ENCODE measurements at places on chromosomes 7 and 10.

- DNase-seq: no peak
Observed at GRCh38 chr7:26180792-26181198, 19.8 kb downstream of the HNRNPA2B1 start.

GRCh38 chr7:132298790-132299189 is 277.5 kb downstream of the PLXNA4 start:
- DNase-seq: peak; percentile 64

DNA sequence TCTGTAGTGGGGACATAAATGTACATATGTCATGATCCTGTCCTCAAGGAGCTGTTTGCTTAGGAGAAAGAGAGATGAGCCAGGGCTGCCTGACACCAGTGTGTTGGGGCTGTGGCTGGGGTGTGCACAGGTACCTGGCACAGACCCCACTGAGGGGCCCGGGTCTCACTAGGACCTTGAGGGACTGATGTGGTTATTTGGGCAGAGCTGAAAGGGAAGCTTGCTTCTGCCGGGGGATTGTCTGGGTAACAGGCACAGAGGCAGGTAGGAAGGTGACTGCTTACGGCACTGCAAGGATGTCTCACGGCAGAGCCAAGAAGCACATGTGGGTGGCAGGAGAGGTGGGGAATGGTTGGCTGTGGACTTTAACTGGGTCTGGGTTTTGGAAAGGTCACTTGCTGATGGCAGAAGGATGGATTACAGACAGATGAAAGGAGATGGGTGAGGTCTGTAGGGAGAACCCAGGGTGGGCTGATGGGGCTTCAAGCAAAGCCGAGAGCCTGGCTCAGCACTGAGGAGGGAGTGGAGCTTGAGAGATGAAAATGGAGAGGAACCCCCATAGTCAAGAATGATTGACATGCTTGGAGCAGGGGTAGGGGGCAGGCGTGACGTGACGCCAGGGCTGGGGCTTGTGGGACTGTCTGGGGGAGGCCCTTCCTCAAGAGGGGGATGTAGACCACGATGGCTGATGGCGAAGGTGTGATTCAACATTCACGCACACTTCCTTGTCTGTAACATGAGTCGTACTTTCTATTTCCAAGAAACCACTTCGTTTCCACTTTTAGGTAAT is 207.7 kb upstream of the SHH start:
- DNase-seq: no peak

- DNase-seq: peak; percentile 18
Observed at GRCh38 chr10:62414359-62414758, 40.2 kb downstream of the ZNF365 start.

GRCh38 chr10:98675902-98676301 is 229.2 kb upstream of the HPS1 start:
- no peak for DNase-seq

- DNase-seq: no peak
Observed at GRCh38 chr10:37948210-37948609, 28.2 kb downstream of the ZNF25 start.

- DNase-seq: no peak
Observed at GRCh38 chr7:158096582-158096981, 491.0 kb downstream of the PTPRN2 start.

DNA sequence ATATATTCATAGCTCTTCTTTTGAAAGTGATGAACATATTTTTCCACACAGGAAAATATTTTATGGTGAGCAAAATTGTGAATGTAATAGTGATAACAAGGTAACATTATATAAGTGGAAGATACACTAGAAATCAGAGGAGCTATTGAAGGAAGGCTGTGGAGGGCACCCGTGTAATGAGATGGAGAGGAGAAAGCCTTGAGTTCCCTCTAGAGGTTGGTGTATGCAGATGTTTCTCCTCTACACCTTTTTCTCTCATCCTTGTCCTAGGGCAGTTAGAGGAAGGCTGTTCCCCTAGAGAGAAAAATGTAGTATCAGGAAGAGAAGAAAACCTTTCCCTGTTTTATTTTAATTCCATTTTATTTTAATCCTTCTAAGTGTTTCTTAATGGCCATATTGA is 54.6 kb upstream of the NRG3 start:
- DNase-seq: peak; percentile 7

- no peak for DNase-seq
Observed at GRCh38 chr7:151660141-151660540, 140.4 kb upstream of the RHEB start.

DNA sequence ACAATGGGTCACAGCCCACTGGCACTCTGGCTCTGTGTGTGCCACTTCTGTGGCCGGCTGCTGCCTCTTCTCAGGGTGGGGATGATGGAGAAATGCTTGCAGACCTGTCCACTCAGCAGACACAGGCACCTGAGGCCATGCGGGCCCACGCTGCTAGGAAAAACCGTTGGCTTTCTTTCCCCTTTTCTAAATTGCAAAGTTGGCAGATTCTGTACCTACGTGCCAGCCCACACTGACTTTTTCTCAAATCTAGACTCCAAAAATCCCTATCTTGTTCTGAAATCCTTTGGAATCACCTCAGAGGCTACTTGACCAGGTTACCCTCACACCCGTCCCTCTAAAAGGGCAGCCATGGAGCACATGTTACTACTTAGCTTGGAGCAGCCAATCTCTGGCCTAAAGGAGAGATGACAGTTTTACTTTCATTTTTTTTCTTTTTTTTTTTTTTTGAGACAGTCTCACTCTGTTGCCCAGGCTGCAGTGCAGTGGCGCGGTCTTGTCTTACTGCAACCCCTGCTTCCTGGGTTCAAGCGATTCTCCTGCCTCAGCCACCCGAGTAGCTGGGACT is 99.4 kb downstream of the RNF216 start:
- no peak for DNase-seq

- no peak for DNase-seq
Observed at GRCh38 chr7:74068378-74069085, 15.1 kb upstream of the LIMK1 start.

GRCh38 chr7:81478664-81479063 is 291.2 kb downstream of the HGF start:
- DNase-seq: peak; percentile 59

- DNase-seq: no peak
Observed at GRCh38 chr10:116026725-116027124, 246.3 kb downstream of the GFRA1 start.

GRCh38 chr10:17771017-17771416 is 19.0 kb downstream of the TMEM236 start:
- no peak for DNase-seq

- DNase-seq: no peak
Observed at GRCh38 chr10:129048513-129048912, 418.5 kb upstream of the MGMT start.

DNA sequence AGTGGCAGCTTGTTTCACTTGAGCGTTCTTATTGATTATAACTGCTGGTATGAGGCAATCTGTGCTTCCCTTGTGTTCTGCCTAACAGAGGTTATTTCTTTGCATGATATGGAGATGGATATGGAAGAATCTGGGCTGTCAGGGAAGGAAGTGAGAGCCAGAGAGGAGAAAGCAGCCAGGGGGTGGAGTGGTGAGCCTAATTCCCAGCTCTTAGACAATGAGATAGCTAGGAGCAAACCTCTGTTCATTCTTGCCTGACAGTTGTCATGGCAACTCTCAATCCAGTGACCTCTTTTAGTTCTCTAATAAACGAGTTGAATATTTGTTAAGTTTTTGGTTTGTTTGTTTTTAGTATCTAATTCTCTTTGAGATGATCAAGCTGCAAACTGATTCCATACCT is 214.3 kb downstream of the NRG3 start:
- DNase-seq: no peak

- DNase-seq: peak; percentile 92
Observed at GRCh38 chr10:3805201-3805790, 20.3 kb upstream of the KLF6 start.

DNA sequence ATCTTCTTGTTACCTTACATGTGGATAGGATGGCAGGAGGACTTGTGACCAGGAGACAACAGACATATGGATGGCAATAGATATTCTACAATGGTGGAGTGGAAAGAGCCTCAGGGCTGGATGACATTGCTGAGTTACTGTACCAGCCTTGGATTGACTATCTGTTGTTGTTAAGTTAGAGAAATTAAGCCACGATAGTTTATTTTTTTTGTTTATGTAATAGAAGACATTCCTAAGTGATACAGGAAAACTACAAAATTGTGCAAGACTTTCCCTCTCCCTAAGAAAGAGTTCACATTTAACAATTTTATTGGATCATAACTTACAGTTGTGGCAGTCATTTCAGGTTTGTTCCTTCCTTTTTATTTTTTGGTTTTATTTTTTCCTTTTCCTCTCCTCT is 230.7 kb upstream of the CACNA2D1 start:
- no peak for DNase-seq

DNA sequence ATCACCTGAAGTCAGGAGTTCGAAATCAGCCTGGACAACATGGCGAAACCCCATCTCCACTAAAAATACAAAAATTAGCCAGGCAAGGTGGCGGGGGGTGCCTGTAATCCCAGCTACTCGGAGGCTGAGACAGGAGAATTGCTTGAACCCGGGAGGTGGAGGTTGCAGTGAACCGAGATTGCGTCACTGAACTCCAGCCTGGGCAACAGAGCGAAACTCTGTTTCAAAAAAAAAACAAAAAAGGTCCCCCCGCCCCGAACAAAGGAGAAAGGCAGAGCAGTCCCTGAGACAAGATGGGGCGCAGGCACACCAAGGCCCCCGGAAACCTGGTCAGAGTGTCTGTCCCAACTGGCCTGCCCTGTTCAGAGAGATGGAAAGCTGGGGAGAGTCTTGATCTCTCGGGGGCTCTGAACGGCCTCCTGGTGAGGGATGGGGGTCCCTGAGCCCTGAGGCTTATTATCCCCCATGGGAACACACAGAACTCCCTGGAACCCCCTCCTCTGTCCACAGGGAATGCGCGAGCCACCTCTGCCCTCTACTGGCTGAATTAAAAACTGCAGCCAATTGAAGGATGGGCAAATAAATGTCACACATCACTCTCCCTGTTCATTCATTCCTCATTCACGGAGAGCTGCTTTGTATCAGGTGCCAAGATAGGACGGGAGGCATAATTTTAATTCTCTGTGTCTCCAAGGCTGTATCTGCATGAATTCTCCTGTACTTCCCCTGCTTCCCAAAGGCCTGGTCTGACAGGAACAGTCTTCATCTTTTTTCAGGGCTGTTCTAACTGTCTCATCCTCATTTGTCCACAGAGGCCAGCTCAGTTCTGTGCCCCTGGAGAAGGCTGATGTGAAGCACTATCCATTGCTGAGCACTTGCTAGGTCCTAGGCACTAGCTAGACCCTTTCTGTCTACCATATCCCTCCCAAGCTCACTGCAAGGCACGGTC is 28.9 kb downstream of the MAT1A start:
- DNase-seq: no peak

GRCh38 chr7:146414937-146415336 is 298.3 kb downstream of the CNTNAP2 start:
- no peak for DNase-seq

DNA sequence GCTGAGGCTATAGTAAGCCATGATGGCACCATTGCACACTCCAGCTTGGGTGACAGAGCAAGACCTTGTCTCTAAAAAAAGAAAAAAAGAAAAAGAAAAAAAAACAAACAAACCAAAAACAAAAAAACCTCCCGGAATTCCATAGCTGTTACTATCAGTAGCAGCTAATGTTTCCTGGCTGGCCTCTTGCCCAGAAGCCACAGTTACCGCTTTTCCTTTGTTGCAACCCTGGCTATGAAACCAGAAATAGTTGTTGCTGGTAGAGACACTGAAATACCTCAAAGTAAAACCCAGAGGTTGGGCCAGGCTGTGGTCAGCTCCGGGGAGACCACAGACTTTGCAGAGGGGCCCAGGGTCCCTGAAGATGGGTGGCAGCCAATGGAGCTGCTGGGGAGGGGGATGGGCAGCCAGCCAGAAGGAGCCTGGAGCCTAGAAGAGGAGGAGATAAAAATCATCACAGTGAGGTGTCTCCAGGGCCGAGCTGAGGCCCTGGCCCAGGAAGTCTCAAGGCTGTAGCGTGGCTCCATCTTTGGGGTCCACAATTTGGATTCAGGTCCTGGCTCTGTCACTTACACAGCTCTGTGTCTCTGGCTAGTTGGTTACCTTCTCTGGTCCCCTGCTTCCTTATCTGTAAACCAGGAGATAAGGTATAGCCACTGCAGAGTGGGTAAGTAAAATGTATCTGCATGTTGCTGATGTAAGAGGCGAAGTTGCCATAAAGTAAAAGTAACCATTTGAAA is 3.4 kb upstream of the CHST12 start:
- peak; percentile 69 for DNase-seq

GRCh38 chr7:46452561-46453135 is 531.6 kb upstream of the IGFBP3 start:
- no peak for DNase-seq

- DNase-seq: peak; percentile 25
Observed at GRCh38 chr10:114042895-114043531, 653 bp upstream of the ADRB1 start.

GRCh38 chr10:76583711-76584161 is 1053.9 kb downstream of the KCNMA1 start:
- DNase-seq: peak; percentile 96

DNA sequence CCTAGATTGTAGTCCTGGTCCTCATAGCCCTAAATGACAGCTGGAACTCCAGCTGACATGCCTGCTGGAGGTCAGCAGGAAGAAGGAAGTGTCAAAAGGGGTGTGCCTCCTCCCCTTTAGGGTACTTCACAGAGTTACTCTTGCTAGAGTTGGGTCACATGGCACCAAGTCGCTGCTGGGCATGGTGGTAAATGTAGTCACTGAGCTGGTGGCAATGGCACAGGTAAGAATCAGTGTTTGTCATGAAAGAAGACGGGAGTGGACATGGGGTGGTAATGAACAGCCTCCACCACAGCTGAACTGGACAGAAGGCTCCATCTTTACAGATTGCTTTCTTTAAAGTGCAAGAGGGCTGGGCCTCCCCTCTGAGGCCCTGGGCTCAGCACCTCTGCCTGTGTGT is 122.3 kb downstream of the ACTR3B start:
- no peak for DNase-seq

- DNase-seq: no peak
Observed at GRCh38 chr10:26810435-26811026, 50.2 kb downstream of the ABI1 start.

DNA sequence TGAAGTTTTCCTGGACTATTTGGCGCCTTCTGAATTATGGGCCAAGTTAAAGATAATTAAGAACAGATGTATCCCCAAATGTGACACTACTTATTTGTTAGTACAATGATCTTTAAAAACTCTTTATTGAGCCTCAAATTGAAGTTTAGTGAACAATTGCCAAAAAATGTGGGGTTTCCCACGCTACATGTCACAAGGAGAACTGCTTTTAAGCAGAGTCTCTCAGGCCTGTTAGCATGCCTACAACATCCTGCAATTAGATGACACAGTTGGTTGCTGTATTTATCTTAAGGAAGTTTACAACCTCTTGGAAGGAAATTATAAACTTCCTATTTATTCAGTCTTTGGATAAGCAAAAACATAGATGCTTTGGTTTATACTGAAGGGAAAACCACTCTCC is 733.0 kb downstream of the TNS3 start:
- DNase-seq: no peak

- DNase-seq: no peak
Observed at GRCh38 chr10:85920311-85920710, 446.3 kb downstream of the GRID1 start.

GRCh38 chr7:14888962-14889361 is 13.6 kb downstream of the DGKB start:
- DNase-seq: no peak

DNA sequence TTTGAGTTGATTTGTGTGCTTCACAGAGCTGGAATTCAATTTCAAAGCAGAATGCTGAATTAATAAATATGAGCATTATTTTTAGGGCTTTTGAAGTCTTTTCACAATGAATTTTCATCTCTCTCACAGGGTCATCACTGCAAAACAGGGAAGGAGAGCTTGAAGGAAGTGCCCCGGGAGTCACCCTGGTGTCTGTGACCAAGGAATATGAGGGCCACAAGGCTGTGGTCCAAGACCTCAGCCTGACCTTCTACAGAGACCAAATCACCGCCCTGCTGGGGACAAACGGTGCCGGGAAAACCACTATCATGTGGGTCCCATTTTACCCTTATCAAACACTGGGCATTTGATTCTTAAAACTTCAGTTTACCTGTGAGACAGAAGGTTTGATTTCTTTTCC is 217.7 kb downstream of the ABCA13 start:
- no peak for DNase-seq
